HFFc6 (cell line): ENCODE measurements at places on chromosomes 4 and X.

GRCh38 chrX:5672099-5672498 is 556.6 kb downstream of the NLGN4X start:
- DNase-seq = no peak

DNA sequence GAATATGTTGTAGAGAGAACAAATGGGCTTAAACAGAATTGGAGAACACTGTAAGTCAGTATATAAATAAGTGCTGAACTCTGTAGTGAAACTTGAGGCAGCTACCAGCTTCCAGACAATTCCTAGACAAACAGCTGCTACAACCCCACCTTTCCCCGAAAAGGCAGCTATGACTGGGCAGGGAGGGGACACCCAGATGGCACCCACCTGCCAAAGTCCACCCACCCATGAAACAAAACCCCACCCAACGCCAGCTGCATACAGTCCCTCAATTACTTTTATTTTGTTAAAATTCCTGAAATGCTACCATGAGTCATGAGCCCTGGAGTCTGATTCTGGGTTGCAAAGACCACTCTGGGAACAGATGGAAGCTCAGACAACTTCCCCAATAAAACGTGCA is 24.4 kb downstream of the RELL1 start:
- DNase-seq = no peak

DNA sequence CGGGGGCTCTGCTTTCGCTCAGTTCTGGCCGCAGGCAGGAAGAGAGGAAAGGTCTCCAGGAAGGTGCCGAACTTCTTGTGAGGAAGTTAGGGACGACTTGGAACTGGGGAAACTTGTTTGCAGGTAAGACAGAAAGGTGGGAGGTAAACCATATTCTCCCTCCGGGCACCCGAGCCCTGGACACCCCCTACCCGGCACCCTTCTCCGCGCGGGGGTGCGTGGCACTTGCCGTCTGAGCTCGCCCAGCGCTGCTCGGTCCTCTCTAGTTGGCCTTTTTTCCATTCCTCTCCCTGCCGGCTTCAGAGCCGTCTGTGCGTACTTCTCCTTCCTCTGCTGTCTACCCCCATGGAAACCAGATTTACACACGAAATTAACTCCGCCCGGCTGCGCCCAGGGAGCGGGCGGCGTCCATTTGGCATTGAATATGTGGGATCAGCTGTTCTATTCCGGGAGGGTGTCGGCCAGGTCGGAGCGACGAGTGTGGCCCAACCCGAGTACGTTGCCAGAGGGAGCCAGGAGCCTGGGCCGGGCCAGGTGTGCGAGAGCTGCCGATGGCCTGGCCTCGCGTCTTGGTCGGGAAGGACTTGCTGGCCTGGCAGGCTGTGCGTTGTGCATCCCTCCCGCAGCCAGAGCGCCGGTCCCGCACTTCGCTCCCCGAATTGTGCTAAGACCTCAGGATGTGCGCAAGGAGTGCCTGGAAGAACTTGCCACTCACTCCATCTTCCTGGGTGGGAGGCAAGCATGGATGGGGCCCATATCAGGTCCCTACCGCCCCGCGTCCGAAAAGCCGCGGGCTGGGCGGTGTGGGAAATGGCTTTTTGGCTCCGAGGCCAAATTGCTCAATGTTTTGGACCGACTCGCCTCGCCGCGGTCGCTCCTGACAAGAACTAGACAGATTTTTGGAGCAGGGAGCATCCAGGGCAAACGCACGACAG is 1.7 kb downstream of the PDGFRA start:
- DNase-seq = no peak

- no peak for DNase-seq
Measured at GRCh38 chr4:105992641-105993305, 97.5 kb downstream of the NPNT start.

DNA sequence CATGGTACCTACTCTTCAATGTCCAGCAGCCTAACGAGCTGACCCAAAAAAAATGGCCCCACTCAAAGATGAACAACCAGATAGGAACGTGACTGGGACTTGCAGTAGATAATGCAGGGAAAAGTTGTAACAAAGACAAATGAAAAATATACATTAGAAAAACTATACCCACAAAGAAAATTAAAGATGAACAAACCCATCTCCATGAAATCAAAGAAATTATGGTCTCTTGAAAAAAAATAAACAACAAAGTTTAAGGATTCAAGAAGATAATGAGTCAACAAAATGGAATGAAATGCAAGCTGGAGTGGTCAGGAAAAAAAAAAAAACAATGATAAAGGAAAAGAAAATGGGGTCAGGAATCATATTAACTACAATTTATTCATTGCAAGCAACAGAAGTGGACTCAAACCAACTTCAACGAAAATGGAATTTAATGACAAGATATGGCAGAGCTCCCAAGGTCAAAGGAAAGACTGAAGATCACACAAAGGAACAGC is 309.8 kb upstream of the GALNT7 start:
- no peak for DNase-seq

- DNase-seq = no peak
Measured at GRCh38 chrX:68698942-68699341, 51.5 kb downstream of the STARD8 start.

- no peak for DNase-seq
Measured at GRCh38 chr4:117412661-117413060, 327.3 kb upstream of the TRAM1L1 start.
